ENCODE measurements at places on chromosomes 2 and 18.

DNA sequence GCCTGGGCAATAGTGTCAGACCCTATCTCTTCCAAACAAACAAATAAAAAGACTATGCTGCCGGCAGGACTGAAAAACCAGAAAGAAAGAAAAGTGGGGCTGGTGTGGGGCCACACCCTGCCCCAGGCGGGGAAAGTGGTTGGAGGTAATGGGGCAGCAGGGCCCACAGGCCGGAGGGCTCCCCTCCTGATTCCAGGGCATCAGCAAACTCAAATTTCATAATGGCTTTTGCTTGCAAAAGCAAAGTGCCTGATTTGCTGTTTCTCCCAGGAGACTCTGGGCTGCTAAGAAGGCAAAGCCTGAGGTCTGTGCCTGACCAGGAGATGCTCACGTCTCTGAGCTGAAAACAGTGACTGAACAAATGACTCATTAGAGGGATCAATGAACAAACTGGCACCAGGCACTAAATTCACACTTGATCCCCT is 121.9 kb downstream of the HDAC4 start:
- no peak for DNase-seq

GRCh38 chr2:150109028-150109427 is 378.4 kb downstream of the RND3 start:
- DNase-seq, result no peak

DNA sequence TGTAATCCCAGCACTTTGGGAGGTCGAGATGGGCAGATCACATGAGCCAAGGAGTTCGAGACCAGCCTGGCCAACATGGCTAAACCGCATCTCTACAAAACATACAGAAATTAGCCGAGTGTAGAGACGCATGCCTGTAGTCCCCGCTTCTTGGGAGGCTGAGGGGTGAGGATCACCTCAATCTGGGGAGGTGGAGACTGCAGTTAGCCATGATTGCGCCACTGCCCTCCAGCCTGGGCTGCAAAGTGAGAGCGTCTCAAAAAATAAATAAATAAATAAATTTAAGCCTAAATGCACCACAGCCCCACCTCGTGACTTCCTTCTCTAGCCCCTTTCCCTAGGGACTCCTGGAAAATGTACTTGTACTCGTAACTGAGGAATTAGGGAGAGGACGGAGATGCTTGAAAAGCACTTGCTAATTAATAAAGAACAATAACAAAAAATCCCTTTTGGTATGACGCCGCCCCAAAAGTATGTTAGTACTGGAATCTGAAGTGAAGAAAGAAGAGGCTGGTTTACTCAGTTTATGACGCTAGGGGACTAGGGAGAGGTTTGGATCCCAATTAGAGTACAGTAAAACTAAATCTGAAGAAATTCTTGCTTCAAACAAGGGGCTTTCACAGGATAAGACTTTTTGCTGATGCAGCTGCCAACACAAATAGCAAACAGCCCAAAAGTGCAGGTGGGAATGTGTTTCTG is 887 bp upstream of the ZNF396 start:
- no peak for DNase-seq

GRCh38 chr2:46549166-46549844 is 69.9 kb downstream of the TMEM247 start:
- DNase-seq, result no peak

GRCh38 chr2:129781749-129782632 is 197.5 kb upstream of the RAB6C start:
- DNase-seq, result no peak

DNA sequence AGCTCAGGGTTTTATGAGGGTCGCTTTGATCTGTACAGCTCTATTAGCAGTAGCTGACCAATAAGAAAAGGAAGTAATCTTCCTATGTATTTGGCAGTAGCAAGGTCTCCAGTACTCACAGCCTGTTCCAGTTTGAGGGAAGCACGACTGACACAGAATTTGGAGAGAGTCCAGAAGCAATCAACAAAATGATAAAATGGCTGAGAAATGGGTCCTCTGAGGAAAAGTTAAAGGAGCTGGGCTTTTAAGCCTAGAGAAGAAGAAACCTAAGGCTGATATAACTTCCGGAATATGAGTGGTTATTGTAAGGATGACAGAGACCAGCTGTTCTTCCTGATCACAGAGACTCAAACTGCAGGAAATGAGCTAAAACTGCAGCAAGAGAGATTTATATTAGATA is 382.8 kb downstream of the GPD2 start:
- no peak for DNase-seq

DNA sequence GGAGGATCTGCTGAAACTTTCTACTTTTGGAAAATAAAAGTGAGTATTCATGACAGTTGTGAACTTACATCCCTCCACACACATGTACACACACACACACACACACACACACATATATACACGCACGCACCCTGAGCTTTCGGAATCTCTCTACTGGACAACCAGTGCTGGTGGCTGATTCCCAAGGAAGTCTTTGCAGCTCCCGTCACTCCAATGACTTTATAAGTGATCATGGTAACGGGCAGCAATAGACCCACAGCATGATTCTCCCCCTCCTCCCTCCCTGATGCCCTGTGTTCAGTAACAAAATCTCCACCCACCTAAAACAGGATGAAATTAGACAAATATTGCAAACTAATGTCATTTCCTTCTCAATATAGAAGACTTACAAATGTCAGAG is 364.9 kb downstream of the IRS1 start:
- no peak for DNase-seq

GRCh38 chr2:150045601-150046000 is 441.9 kb downstream of the RND3 start:
- no peak for DNase-seq

GRCh38 chr2:102251849-102252203 is 59.5 kb upstream of the IL1RL1 start:
- no peak for DNase-seq

- no peak for DNase-seq
These were observed 22.0 kb downstream of the MARCHF4 start for GRCh38 chr2:216350214-216350791.

DNA sequence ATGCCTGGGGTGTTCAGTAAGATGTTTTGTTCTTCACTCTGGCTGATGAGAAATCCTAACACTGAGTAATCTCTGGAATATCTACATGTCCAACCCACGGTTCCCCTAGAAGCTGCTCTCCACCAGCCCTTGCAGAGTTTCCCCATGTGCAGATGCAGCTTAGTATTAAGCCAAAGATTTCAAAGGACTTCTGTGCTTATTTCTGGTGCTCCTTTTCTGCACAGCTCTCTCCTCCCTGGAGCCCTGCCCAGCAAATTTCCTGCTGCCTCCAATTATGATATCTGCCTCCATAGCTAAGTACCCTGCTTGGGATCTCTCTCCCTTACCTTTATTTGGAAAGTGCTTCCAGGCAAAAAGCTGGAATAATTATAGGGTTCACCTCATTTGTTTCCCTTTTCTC is 949.3 kb downstream of the BCL11A start:
- no peak for DNase-seq

GRCh38 chr2:234975611-234976010 is 23.8 kb downstream of the SH3BP4 start:
- no peak for DNase-seq

DNA sequence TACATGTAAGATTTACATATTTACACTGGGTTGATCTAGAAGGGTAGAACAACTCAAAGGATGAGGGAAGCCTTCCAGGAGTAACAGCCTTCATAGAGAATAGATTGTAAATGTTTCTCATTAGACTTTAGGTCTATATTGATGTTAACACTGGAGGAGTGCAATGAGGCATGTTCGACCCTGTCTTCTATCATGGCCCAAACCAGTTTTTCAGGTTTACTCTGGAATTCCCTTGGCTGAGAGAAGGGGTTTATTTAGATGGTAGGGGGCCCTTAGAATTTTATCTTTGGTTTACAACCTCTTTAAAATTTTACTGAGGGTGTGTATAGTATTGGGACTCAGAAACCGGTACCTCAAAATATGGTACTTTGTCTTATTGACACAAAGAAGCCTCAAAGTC is 634.9 kb upstream of the PIK3C3 start:
- DNase-seq, result no peak

DNA sequence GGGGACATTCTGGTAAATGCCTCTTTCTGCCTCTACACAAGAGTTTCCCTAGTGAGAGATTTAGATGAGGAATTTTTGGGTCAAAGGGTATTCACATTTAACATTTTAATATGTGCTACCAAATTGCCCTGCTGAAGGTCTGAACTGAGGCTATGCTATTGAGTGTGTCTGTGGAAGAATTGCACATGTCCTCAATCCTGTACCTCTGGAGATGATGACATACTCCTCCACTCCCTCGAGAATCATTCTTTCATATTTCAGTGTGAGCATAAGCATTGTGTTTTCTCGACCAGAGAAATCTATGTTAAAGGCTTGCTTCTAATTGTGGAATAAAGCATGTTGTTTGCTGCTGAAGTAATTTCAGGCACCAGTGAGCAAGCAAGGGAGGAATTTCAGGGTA is 110.5 kb downstream of the TSN start:
- DNase-seq, result no peak

- DNase-seq, result no peak
These were observed 4.9 kb upstream of the CFLAR start for GRCh38 chr2:201111096-201111495.

GRCh38 chr18:77140439-77141109 is 8.0 kb upstream of the MBP start:
- no peak for DNase-seq

- no peak for DNase-seq
These were observed 292.6 kb downstream of the SETBP1 start for GRCh38 chr18:44973282-44973681.

GRCh38 chr18:74139411-74139810 is 8.2 kb downstream of the FBXO15 start:
- DNase-seq, result no peak

- DNase-seq, result no peak
These were observed 26.1 kb upstream of the SPTBN1 start for GRCh38 chr2:54429811-54430551.
